ENCODE measurements at places on chromosomes 7 and 10.

DNA sequence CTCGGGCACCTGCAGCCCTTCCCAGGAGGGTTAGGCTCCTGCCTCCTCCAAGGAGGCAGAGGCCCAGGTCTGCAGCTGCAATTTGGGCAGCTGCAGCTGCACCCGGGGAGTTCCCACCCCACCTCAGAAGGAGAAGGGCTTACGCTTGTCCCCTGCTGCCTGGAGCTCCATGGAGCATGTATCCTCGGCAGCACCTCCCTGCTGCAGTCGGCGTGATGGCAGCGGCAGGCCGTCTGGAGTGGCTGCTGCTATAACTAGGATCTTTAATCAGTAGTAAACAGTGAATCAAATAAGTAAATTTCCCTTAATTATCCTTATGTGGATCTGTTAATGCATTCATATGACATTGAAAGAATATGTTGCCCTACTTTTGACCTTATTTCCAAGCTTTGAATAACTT is 167.0 kb downstream of the PON1 start:
- no peaks in the 10 kb centered on the region for H3K27me3 ChIP-seq
- no peak overlapping the region for H3K27ac ChIP-seq
- DNase-seq = no peak
- no peak overlapping the region for H3K4me3 ChIP-seq

GRCh38 chr10:24721229-24722106 is 2.2 kb downstream of the ARHGAP21 start:
- peak overlapping the region; percentile 81 for H3K4me3 ChIP-seq
- peaks cover 21% of the 10 kb centered on the region for H3K4me1 ChIP-seq
- H3K27ac ChIP-seq = peak overlapping the region; percentile 1
- DNase-seq = no peak
- no peaks in the 10 kb centered on the region for H3K36me3 ChIP-seq
- H3K27me3 ChIP-seq = no peaks in the 10 kb centered on the region

DNA sequence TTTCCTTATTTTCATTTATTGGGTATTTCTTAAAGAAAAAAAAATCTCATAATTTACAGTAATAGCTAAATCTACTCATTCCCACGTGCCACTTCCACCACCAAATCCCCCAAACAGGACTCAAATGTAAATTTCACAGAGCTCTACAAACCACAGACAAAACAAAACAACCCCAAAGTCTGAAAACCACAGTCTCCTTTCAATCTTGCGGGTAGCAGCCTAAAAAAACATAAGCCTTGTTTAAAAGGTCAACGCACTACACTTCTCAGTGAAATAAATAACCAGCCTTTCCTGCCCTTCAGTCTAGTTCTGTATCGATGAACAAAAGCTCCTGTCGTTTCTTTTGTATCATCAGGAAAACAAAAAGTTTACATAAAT is 121.8 kb upstream of the AFAP1L2 start:
- peaks cover 63% of the 10 kb centered on the region for H3K4me1 ChIP-seq
- peak; percentile 23 for DNase-seq
- H3K36me3 ChIP-seq = no peaks in the 10 kb centered on the region
- H3K27me3 ChIP-seq = no peaks in the 10 kb centered on the region
- H3K27ac ChIP-seq = peak overlapping the region; percentile 99
- peak overlapping the region; percentile 92 for H3K4me3 ChIP-seq

DNA sequence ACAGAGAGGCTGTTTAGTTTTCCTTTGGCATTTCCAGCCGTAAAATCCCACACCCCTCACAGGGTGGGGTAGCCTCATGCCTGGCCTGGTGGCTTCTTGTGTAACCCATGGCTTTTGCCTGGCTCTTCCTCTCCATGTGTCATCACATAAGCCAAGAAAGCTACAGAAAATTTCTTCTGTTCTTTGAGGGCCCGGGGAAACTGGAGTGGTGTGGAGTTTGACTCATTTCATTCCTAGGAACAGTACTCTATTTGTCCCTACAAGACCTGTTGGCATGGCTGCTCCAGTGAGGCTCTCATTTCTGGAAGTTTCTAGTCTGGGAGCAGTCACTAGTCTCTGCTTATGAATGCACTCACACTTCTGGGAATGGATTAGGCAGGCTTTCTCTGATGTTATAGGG is 523.9 kb downstream of the SUGCT start:
- H3K27me3 ChIP-seq = peaks cover 6% of the 10 kb centered on the region
- no peaks in the 10 kb centered on the region for H3K4me1 ChIP-seq
- no peak overlapping the region for H3K4me3 ChIP-seq
- no peak for DNase-seq

- no peaks in the 10 kb centered on the region for H3K4me1 ChIP-seq
- no peak for DNase-seq
- H3K27me3 ChIP-seq = no peaks in the 10 kb centered on the region
- no peak overlapping the region for H3K4me3 ChIP-seq
These were observed 233.1 kb downstream of the BMPER start for GRCh38 chr7:34138483-34138882.
